ENCODE measurements at places on chromosomes 2 and 18. TPM values are rescaled to one million over a fixed set of nuclear protein-coding genes. Genes with fewer than 3 reads are reported as not detected.

Gene DPP10
- 1.0 TPM for total RNA-seq

Gene MC5R
- total RNA-seq: not detected

Gene ANKRD30BL
- not detected for total RNA-seq

Gene LBH
- 272 TPM for total RNA-seq

Gene FAM110C
- 4.8 TPM for total RNA-seq

Gene ANKRD30B
- not detected for total RNA-seq

Gene C2orf74
- 15.1 TPM for total RNA-seq

Gene LONRF2
- total RNA-seq: 4.2 TPM

Gene AGXT
- not detected for total RNA-seq

Gene CYP27A1
- 180 TPM for total RNA-seq

Gene FAM124B
- total RNA-seq: 4.4 TPM

Gene NEU2
- total RNA-seq: not detected

Gene RAB6D
- total RNA-seq: not detected

Gene CYS1
- total RNA-seq: 4.5 TPM

Gene CAPN10
- total RNA-seq: 31.8 TPM

Gene WDFY1
- 50.1 TPM for total RNA-seq

Gene LHCGR
- total RNA-seq: not detected

Gene HNRNPLL
- total RNA-seq: 56.8 TPM

Gene RBKS
- total RNA-seq: 1.9 TPM

Gene RASGRP3
- 13.6 TPM for total RNA-seq

Gene DYNAP
- total RNA-seq: not detected

Gene KCNG2
- total RNA-seq: 0.46 TPM

Gene GALNT3
- 25.8 TPM for total RNA-seq

Gene HJURP
- total RNA-seq: 1.2 TPM

Gene SERPINB3
- total RNA-seq: not detected

Gene DAW1
- total RNA-seq: not detected

Measured in upper lobe of right lung (tissue), 1 donor.